ENCODE measurements at places on chromosomes 4 and X.

- no peak for DNase-seq
These were observed 6.1 kb downstream of the F8A1 start for GRCh38 chrX:154892296-154892695.

GRCh38 chr4:122635205-122635604 is 14.3 kb upstream of the IL21 start:
- DNase-seq: peak; percentile 81

GRCh38 chr4:85102606-85103005 is 136.1 kb upstream of the WDFY3 start:
- no peak for DNase-seq

GRCh38 chrX:119636419-119636818 is 30.2 kb upstream of the NKRF start:
- no peak for DNase-seq

- DNase-seq: no peak
These were observed 219.1 kb downstream of the FGF13 start for GRCh38 chrX:138492371-138492770.

DNA sequence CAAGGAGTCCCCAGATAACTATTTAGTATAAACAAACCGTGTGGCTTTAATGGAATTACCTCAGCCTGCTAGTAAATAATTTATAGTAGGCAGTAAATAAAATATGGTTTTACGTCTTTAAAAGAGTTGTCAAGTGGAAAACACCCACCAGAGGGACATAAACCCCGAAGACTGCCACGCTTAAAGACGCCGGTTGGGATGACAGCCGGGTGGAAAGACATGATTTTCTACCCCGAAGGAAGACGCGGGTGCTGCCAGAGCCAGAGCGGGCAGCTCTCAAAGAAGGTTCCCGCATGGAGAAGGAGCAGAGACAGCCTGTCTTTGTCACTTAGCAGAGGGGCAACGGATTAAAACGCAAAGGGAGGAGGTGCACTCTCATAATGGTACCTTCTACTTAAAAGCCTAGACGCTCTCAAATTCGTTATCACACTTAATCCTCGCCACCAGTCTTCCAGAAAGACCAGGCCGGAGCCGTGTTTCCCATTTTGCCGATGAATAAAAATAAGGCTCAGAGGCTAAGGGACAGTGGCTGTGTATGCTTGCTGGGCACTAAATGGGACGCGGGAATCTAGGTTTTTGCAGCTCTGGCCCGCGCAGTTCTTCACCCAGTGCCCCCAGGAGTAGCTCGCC is 140.5 kb upstream of the ZIC3 start:
- no peak for DNase-seq

Data from activated CD4-positive, alpha-beta T cell treated with anti-CD3 and anti-CD28 coated beads, Interleukin-10, Interleukin-2, amounts not matched to agents 100 ng/mL and 50 ng/mL, durations not matched to agents 16 hours and 8 hours (primary cell).